A172 (cell line): ENCODE measurements at places on chromosomes 5 and 9.

DNA sequence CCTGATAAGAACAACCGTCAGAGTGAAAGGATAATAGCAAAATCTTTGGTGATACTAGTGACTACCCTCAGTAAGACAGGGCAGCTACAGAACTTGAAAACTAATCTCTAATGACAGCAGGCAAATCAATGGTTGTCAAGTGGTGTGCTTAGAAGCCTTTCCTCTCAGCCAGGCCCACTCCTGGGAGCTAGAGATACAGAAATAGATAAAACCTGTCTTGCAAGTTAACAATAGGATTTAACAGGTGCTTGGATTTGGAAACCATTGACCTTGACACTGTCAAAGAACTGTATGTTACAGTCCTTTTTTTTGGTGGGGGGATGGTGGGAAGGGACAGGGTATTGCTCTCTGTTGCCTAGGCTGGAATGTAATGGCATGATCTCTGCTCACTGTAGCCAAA, 118.6 kb downstream of the BASP1 start:
- DNase-seq = no peak

DNA sequence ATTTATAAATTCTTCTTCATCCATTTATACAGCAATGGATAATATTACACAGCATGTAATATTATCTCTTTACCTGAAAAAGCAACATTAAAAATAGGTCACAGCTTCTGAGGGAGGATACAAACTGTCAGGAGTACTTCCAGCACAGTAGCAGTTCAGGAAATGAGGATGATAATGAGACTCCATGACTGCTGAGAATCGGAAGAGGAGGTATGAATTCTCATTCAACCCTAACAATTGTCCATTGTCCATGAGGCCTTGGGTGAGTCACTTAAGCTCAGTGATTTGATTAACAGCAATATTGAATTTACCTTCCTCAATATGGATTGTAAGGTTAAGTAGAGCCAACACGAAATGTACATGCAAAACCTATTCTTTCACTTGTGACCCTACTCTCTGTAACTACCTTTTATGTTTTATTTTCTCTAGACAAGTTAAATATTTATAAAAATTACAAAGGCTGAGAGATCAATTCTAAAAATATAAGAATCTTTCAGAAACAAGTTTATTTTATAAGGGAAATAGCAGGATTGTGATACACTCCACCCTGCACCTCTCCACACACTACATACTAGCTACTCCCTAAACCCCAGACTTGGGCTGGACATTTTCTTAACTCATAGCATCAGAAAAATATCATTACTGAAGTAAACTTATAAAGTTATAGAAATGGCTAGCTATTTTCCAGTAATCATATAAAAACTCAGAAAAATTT, 159.1 kb upstream of the ACOT12 start:
- DNase-seq = peak; percentile 6

GRCh38 chr5:187042-187431, 4.3 kb upstream of the LRRC14B start:
- no peak for DNase-seq

DNA sequence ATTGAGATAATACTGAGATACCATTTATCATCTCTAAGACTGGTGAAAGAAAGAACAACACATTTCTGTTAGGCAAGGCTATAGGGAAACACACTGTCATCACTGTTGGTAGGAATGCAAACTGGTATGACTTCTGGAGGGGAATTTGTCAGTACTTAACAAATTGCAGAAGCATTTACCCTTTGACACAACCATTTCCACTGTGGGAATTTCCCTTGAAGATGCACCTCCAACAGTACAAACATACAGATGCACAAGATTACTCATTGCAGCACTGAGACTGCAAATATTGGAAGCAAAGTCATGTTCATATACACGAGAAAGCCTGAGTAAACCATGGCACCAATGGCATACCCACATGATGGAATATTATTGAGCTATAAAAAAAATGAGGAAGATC, 17.6 kb downstream of the GM2A start:
- peak; percentile 40 for DNase-seq

- no peak for DNase-seq
These were observed 33.4 kb downstream of the DDX4 start for GRCh38 chr5:55771175-55771655.

DNA sequence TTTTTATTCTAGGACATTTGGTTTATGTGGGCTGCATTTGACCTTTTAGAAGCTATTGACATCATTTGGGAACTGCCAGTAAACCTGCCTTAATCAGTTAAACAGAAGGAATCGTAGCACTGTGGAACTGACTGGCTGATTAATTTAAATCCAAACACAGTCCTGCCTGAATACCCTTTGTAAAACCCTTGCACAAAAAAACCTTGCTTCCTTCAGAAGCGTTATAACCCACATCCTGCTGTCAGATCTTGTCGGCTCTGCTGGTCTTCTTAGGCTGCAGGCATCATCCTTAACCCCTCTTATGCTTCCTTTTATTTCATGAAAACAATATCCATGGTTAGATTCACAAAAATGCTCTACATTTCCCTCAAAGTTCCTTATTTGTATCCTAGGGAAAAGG, 46.3 kb downstream of the PAM start:
- DNase-seq = no peak

DNA sequence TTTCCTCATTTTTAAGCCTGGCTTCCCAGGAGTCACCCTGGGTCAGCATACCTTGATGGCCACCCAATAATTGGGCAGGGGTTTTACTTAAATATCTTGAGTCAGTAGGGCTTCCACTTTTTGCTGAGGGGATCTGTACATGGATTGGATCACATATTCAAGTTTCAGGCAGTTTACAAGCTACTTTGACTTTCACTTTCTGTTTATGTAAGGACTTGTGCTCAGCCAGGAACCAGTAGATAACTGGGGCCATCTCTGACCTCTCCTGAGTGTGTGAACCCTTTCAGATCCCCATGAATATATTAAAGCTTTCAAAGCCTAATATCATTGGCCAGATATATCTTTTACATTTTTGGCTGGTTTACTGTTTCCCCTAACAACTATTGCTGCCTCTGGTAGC, 45.1 kb downstream of the SLCO6A1 start:
- peak; percentile 29 for DNase-seq

DNA sequence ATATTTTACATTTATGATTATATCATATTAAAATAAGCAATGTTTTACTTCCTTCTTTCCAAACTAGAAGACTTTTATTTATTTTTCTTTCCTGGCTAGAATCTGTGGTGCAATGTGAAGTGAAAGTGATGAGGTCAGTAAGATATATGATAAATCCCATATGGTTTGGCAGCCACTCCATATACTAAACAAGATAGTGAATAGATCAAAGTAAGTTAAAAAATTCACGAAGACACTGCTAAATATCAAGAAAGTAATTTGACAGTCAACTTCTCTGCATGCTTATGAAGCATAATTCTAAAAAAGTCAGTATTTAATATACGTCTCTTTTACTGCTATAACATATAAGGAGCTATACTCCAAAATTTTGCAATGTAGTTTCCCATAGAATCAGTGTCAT, 972.8 kb downstream of the DTWD2 start:
- no peak for DNase-seq

GRCh38 chr9:132942541-132943182, 1.8 kb downstream of the TSC1 start:
- no peak for DNase-seq

- DNase-seq = no peak
These were observed 78.7 kb upstream of the SH3PXD2B start for GRCh38 chr5:172533058-172533398.

DNA sequence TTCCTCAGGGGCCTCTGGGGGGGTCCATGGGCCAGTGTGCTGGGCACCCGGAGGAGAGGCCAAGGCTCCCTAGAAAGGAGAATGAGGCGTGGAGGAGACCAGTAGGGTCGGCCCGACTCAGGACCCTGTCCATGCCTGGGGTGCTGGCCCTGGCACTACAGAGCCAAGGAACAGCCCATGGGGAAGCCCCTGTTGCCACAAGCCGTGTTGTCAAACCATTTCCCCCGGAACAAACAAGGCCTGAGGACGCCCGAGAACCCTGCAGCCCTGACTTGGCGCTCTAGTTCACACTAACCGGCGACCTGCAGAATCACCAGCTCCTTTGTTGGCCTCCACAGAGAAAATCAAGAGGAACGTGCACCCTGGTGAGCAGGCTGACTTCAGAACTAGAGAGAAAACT, 41.6 kb upstream of the SLC12A7 start:
- no peak for DNase-seq

GRCh38 chr9:87674565-87675299, 51.2 kb upstream of the CTSL start:
- DNase-seq = no peak

GRCh38 chr5:160083501-160083900, 35.7 kb downstream of the PWWP2A start:
- DNase-seq = peak; percentile 72

GRCh38 chr5:56494300-56494731, 261.2 kb upstream of the ANKRD55 start:
- DNase-seq = no peak

DNA sequence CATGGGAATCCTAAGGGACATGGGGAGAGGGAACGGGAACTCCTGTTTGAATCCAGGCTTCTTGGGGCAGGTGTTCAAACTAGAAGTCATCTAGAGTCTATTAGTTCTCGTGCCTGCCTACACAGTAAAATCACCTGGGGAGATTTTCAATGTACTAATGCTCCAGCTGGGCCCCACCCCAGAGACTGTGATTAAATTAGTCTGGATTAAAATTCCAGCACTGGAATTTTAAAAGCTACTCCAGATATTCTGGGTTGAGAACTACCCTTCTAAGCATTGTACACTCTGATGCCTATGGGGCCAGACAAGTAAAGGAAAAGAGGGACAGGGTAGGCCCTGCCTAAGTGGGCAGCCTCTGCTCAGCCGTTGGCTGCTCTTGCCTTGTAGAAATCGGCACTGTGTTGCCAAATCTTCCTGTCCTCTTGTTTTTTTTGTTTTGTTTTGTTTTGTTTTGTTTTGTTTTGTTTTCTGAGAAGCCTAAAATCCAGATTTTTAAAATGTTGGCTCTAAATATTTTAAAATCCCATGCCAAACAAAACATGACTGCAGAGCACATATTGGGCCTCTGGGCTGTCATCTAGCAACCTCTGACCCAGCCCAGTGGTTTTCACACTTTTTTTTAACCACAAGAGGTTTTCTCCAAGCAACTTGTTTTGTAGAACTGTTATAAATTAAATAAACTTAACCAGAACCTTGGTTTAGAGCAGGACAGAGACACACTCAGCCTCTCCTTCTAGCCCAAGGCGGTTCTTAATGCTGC, 29.0 kb downstream of the ADRB2 start:
- DNase-seq = no peak

DNA sequence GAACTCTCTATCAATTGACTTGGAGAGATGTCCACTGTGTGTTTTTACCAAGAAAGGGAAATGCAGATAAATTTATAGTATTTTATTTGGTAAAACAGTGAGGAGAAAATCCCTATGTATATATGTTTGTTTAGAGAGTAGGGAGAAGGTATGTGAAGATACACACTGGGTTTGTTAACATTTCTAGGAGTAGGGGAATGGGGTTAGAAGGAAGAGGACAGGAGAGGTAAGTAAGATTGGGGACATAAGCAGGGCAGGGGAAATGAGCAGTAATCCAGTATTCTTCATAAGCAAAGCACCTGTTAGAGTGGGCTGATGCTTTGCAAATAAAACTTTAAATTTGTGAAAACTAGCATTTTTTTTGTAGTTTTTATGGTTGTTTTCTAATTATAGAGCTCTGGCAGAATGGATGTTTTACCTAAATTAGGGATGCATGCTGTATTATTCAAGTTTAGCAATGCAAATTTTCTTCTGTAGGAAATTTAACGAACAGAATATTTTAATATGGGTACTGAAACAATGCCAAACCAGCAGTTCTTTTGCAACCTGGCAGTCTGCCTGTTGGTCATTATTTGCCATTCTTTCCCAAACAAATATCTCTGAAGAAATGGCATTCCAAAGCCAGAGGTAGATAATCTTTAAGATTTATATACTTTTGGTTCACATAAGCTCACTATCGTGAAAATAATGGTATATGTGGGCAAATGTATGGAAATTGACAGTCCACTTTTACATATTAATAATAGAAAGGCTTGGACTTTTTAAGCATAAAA, 19.4 kb upstream of the DCP2 start:
- no peak for DNase-seq

GRCh38 chr9:114914139-114914538, 16.3 kb downstream of the TNFSF8 start:
- no peak for DNase-seq

DNA sequence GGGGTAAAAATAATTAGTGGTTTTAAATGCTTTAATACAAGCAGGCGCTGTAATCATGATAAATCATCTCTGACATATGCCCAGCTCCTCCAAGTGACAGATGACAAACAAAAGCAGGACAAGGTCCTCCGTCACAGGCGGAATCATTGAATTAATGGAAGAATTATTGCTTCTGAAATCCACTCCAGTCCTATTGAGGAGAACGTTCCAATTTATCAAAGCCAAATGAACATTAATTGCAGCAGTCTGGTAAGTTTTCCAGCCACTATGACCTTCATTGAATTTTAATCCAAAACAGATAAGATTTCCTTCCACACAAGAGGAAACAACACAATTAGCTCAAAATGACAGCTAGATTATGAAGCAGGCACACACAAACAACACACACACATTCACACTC, 136.8 kb downstream of the ASTN2 start:
- DNase-seq = no peak

DNA sequence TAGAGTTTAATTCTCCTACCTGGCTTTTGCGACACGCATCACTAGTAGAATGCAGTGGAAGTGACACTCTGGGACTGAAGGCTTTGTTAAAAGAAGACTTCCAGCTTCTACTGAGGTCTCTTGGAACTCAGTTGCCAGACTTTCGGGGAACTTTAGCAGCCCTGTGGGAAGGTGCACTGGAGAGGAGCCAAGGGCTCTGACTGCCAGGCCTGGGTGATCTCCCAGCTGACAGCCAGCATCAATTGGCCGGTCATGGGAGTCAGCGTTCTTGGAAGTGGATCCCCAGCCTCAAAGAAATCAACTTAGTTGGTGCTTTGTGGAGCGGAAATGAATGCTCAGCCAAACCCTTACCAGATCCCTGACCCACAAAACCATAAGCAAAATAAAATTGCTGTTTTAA, 87.1 kb downstream of the OSTF1 start:
- DNase-seq = no peak

DNA sequence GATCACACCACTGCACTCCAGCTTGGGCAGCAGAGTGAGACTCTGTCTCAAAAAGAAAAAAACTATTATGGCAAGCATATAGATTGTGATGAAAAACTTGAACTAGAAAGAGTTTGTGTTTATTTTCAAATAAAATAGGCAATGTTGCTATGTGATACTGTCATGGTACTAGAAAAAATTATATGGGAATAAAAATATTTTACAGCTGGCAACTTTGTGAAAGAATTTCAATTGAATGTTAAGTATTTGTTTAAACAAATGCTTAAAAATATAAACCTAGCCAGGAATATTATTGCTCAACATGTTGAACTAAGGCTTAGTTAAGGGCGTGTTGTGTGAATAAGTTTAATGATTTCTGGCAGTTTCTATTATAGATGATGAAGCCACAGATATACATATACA, 31.7 kb downstream of the HSDL2 start:
- DNase-seq = no peak
